ENCODE measurements at places on chromosomes 7 and 10.

DNA sequence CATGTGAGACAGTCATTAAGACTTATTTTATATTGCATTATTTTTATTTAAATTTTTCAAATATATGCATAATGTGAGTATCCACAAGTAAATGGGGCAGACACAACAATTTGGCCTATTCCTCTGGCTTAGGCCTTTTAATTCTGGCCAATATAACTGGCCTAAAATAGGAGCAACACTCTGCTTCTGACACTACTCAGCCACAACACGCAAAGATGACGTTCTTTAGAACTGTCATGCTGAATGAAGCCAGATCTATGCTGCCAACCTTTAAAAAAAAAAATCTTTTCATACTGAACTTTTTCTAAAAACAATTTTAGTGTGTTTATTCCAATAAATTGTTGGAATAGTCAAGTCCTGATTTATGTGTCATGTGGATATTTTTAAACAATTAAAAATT, 355.0 kb upstream of the BMPER start:
- no peak for DNase-seq

DNA sequence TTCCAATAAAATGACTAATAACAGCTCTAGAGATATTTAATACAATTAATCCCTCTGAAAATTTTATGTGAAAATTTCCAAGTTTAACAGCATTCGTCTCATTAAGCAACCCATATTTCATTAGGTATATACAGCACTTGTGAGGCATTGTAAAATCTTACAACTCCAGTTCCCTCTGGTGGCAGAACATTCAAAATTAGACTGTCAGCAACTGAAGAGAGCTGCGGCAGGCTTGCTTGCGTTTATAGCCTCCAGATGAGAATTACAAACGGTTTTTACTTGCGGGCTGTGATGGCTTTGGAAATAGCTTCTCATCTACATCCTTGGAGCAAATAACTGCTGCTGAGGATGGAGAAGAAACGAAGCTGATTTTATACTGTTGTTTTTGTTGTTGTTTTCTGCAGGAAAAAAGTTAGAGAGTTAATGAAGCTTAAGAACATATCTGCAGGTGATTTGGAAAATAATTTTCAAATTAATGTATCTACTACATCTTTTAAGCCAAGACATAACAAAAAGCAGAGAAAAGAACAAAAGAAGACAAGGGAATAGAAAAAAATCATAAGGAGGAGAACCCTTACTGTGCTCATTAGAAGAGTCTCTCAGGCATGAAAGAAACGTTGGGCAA, 171.3 kb downstream of the MAGI2 start:
- no peak for DNase-seq

GRCh38 chr10:3723766-3724165, 61.2 kb downstream of the KLF6 start:
- no peak for DNase-seq

GRCh38 chr7:74302745-74303221, 13.6 kb downstream of the CLIP2 start:
- no peak for DNase-seq

GRCh38 chr7:68875857-68876256, 722.4 kb upstream of the AUTS2 start:
- no peak for DNase-seq

GRCh38 chr7:104926601-104927041, 87.4 kb upstream of the KMT2E start:
- DNase-seq: no peak

- DNase-seq: no peak
These were observed 79.6 kb downstream of the LARP4B start for GRCh38 chr10:851901-852300.

GRCh38 chr7:15602236-15602635, 40.4 kb upstream of the AGMO start:
- DNase-seq: no peak

DNA sequence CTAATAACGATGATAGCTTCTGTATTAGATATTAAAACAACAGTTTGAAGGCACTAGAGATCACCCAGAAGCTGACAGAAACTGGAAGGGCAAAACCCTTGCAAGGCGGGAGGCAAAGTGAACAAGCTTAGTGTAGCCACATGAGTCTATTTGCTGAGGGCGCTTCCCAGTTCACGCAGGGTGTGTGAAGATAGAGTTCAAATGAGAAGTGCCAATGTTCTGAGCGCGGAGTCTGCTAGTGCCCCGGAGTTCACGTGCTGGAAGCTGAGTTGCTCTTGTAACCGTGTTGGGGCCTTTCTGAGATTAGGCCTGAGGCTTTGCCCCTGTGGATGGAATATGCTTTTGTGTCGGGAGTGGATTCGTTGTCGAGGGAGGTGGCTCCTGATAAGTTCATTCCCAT, 16.6 kb upstream of the GTPBP4 start:
- DNase-seq: no peak

DNA sequence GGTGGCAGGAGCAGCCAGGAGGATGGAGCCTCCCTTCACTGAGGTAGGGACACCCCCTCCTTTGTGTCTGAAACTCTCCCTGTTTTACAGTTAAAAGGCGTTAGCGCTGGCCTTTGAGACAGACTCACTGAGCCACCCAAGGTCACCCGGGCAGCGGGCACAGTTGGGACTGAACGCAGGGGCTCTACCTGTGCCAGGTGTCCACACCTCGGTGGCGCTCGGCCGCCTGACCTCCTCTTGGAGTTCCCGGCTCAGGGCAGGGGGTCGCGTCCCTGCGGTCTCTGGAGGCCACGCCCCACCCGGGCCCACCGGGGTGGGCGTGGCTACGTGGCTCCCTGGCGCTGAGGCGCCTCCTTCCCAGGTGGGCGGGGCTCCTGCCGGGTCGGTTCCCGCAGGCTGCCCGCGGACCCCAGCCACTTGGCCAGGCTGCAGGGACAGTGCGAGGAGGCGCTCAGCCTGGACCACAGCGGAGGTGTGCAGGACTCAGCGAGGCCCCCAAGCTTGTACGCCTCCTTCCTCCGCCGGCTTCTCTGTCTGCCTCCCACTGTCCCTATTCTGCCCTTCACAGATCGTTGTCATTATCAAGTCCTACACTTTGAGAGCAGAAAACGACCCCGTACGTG, 39.9 kb upstream of the LEP start:
- DNase-seq: no peak

- no peak for DNase-seq
These were observed 37.0 kb upstream of the NRF1 start for GRCh38 chr7:129574487-129574886.

DNA sequence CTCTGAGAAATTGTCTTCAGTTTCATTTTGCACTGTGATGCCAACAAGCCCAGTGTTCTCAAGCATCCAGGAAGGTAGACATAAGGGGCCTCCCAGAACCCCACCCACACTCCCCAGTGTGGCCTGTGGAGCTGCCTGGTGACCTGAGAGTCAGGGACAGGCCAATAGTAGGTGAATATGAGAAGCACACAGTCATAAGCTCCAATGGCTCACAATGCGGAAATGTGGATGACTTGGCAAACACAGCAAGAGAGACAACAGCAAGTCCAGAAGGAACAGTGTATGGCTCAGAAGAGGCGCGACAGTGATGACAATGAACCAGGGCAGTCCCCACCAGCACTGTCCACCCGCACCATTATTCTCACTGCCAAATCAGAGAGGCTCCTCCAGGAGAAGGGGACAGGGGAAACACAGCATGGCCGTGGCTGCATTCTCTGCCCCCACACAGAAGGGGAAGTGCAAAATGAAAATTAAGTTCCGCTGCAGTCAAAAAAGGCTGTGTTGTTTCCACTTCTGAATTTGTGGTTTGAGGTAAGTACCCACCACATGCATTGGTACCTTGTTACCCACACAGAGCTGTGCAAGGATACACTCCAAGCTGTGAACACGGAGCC, 419.8 kb downstream of the GRID1 start:
- DNase-seq: no peak
